CD4-positive, alpha-beta T cell treated with Interleukin-15 for 4 hours (primary cell): ENCODE measurements at places on chromosomes 5 and 9.
A peak's percentile ranks its signal among the peaks of the same experiment; 100 is the strongest.

GRCh38 chr5:98933445-98934072, 4.8 kb upstream of the CHD1 start:
- DNase-seq: peak; percentile 60

GRCh38 chr5:73121119-73121463, 716 bp downstream of the TMEM171 start:
- DNase-seq: no peak

DNA sequence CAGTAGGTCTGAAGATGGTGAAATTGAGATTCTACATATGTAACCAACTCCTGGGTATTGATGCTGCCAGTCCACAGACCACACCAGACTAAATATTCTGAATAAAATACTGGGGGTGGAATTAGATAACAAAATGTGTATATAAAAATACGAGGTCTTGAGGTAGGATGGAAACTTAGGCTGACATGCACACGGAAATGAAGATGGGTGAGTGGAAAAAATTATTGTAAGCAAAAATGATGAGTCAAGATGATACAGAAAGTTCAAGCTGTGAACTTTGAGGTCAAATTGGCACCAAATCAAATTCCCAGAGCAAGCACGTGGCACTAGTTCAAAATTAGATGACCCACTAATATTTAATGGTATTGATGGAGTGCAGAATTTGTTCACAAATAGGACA, 713.4 kb upstream of the ACO1 start:
- DNase-seq: no peak

- DNase-seq: no peak
These were observed 18.9 kb downstream of the CLPTM1L start for GRCh38 chr5:1325870-1326531.

DNA sequence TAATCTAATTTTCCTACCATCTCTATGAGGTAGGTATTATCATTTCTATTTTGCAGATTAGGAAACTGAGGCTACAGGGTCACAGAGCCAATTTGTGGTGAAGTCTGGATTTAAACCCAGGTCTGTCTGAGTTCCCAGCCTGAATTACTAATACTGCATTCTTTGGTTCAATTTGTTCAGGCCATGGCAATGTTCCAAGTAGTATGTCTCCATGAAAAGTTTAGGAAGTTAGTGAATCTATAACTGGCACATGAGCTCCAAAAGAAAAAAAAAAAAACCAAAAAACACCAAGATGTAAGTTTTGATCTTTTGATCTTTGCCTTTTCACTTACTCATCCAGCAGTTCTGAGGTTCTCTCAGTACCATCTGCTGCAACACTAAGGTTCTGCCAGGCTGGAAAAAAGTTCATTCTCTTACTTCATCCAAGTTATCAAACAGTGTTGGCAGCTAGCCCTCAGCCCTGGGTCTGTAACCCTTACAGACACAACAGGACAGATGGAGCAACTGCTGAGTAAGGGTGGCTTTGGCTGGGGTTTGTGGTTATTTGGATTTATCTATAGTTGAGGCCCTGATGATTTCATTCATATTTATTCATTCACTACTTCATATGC, 4.4 kb upstream of the TMEM268 start:
- no peak for DNase-seq

DNA sequence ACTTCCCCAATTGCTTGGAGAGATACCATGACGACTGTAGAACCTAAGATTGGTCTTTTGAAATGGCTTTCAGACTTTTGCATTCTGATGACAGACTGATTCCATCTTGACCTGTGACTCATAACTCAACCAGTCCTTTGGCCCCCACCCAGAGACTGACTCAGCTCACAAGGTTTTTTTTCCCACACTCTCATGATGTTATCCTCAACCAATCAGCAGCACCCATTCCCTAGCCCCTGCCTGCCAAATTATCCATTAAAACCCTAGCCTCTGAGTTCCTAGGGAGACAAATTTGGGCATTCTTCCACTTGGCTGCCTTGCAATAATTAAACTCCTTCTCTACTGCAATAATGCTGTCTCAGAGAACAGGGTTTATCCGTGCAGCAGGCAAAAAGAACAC, 1263.3 kb upstream of the CDH9 start:
- DNase-seq: no peak

GRCh38 chr5:131288328-131288727, 24.5 kb downstream of the CDC42SE2 start:
- DNase-seq: no peak
